Stimulated activated CD8-positive, alpha-beta memory T cell treated with anti-CD3 and anti-CD28 coated beads, Interleukin-4, amount 100 ng/mL, for 4 hours (primary cell): ENCODE measurements at places on chromosomes 3 and 15.

DNA sequence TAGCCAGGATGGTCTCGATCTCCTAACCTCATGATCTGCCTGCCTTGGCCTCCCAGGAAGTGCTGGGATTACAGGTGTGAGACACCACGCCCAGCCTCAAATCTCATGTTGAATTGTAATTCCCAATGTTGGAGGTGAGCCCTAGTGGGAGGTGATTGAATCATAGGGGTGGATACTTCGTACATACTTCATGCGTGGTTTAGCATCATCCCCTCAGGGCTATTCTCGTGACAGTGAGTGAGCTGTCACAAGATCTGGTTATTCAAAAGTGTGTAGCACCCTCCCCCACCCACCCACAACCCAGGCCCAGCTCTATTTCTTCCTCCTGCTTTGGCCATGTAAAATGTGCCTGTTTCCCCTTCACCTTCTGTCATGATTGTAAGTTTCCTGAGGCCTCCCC, 236.9 kb upstream of the IL12A start:
- DNase-seq = no peak

GRCh38 chr15:40316931-40317330, 6.6 kb upstream of the INAFM2 start:
- no peak for DNase-seq

DNA sequence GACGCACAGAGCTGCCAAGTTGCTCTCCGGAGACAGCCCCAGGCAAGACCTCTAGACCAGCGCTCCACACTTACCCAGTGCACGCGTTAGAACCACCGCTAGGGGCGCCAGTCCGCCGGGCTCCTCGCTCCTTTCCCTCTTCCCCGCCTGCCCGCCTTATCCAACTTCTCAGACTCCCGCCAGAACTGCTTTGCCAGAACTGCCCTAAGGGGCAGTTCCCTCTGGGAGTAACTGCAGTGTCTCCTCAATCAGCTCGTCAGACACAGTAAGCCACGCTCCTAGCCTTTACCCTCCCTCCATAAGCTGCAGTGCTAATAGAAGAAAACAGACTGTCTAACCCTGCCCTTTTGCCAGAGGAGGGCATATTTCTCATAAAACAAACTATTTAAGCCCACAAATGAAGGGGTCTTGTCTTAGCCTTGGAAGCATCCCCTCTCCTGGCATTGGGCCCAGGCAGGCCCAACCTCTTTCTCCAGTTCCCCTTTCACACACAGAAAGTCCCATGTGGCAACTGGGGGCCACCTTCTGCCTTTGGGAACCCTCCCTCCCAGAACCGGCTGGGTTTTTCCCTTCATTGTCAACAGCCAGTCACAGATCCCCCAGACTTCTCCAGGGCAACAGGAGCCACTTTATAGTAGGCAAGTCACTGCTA, 3.7 kb downstream of the BMF start:
- peak; percentile 61 for DNase-seq

GRCh38 chr3:4990069-4990468, 10.8 kb downstream of the BHLHE40 start:
- no peak for DNase-seq
